ENCODE measurements at places on chromosomes 5 and 9.

GRCh38 chr5:98913911-98914310 lies 14.9 kb downstream of the CHD1 start:
- no peak for DNase-seq

GRCh38 chr5:151740336-151740942 lies 18.0 kb downstream of the ATOX1 start:
- DNase-seq = peak; percentile 54

- DNase-seq = peak; percentile 27
Observed at GRCh38 chr9:33044677-33045282, 19.7 kb downstream of the DNAJA1 start.

DNA sequence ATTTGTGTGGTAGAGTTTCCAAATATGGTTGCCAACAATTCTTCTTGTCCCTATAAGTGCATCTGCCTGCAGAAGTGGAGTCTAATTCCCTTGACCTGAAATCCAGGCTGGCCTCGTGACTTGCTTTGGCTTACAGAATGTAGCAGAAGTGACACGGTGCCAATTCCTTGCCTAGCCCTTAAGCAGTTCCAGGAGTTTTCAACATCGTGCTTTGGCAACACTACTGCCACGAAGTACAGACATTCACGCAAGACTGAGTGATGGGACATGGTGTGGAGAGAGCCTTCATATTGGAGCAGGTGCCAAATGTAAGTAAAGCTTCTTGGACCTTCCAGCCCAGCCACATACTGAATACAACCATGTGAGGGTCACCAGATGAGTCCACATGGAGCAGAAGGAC lies 92.9 kb upstream of the NEK6 start:
- no peak for DNase-seq

GRCh38 chr5:133029416-133029815 lies 3.1 kb upstream of the ZCCHC10 start:
- DNase-seq = no peak

- DNase-seq = no peak
Observed at GRCh38 chr5:456351-457194, 13.6 kb downstream of the EXOC3 start.

- DNase-seq = no peak
Observed at GRCh38 chr5:20276959-20277263, 288.9 kb upstream of the CDH18 start.

- no peak for DNase-seq
Observed at GRCh38 chr9:17800418-17800817, 221.6 kb downstream of the SH3GL2 start.

- no peak for DNase-seq
Observed at GRCh38 chr5:18802336-18802735, 1168.1 kb downstream of the TAF11L14 start.
